GM03348 (cell line): ENCODE measurements at places on chromosomes 6 and 20.
A peak's percentile ranks its signal among the peaks of the same experiment; 100 is the strongest.

DNA sequence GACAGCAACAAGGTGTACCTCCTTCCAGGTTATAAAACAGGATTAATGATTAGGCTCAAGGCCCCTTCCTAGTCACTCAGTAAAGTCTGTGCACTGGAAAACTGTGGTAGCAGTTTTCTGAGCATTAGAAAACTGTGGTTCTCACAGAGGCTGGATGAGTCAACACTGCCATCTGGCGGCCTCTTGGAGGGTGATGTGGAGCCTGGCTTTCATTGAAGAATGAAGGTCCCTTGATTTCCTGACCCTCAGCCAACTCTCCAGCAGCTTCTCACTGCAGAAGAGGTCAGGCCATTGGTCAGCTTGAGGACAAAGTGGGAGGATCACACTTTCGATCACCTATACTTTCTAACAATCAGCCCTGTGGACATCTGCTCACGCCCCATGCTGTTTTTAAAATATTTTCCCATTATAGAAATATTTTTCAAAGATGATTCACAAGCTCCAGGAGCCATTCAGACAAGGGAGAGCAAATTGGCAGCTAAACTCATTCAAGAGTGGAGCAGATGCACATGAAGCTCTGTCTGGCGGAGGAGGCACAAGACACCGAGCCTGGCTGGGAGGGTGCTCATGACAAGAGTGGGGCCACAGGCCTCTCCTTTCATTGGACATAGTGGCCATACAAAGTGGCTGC is 23.2 kb downstream of the PSMB1 start:
- DNase-seq, result peak; percentile 87

DNA sequence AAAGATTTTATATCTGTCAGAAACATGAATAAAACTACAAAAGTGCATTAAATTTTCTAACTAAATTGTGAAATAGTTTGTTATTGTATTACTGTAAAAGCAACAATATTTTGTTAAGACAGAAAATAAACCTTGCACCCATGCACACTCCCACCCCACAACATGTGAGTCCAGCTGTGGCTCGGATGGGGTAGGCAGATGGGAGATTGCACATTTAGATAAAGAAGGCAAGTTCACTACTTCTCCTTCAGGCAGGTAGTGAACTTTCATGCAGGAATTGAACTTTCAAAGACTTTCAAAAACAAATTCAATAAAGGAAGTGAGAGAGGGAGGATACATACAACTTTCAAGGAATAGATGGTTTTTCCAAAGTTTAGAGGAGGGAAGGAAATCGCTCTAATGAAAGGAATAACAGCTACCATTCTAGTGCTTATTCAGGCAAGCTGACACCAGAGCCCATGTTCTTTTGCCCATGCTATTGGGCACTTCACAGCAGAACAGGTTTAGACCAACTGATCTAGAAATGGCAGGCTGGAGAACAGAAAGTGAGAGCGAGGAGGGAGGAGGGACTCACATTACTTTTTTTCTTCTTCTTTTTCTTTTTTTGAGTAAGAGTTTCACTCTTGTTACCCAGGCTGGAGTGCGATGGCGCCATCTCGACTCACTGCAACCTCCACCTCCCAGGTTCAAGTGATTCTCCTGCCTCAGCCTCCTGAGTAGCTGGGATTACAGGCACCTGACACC is 28.5 kb downstream of the SF3B5 start:
- no peak for DNase-seq

- no peak for DNase-seq
Observed at GRCh38 chr6:11153447-11153846, 41.9 kb upstream of the ERVFRD-1 start.

DNA sequence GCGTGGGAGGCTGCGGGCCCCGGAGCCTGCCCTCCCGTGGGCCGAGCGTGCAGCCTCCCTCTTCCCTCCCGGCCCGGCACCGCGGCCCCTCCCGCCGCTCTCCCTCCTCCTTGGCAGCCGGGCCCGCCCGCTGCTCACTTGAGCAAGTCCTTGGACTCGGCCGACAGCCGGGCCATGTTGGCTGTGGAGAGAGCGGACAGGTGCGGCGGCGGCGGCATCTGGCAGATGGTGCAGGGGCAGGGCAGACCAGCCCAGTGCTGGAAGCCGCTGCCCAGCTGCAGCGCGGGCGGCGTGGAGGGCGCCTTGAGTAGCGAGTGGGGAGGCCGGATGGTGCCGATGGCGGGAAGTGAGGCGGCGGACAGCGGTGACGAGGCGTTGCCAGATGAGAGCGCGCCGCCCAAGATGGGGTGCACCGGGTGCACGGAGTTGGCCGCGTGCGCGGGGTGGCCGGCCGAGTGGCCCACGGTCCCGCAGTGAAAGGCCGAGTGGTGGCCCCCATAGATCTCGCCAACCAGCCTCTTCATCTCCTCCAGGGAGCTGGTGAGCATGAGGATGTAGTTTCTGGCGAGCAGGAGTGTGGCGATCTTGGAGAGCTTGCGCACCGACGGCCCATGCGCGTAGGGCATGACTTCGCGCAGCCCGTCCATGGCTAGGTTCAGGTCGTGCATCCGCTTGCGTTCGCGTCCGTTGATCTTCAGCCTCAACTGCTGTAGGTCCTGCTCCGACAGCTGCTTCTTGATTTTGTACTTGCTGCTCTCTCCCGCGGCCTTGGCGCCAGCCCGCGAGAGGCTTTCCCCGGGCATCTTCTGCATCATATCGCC is 766 bp downstream of the OLIG3 start:
- DNase-seq, result no peak

GRCh38 chr6:158633127-158633526 is 11.4 kb downstream of the DYNLT1 start:
- no peak for DNase-seq

- DNase-seq, result peak; percentile 6
Observed at GRCh38 chr6:24004062-24004461, 122.0 kb upstream of the NRSN1 start.

DNA sequence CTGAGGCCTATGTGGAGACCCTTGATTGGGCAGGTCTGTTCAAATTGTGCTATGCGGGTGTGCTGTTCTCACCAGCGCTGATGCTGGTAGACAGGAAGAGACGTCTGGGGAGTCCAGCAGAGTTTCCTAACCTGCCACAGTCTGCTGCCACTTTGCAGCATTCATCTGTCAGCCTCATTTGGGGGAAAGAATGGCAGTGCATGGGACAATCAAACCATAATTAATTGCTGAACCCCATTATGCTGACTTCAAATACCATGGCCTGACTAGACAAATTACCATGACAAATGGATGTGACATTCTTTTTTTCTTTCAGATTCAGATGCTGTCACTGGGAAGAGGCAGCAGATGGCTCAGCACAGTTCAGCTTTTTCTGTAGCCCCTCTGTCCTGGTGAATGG is 171.4 kb upstream of the SYNDIG1 start:
- no peak for DNase-seq

- peak; percentile 60 for DNase-seq
Observed at GRCh38 chr6:158047127-158047518, 65.5 kb downstream of the SYNJ2 start.

- DNase-seq, result no peak
Observed at GRCh38 chr20:16664020-16664419, 65.8 kb upstream of the SNRPB2 start.

GRCh38 chr20:33554914-33555420 is 65.1 kb downstream of the CBFA2T2 start:
- peak; percentile 83 for DNase-seq

GRCh38 chr20:2801286-2801728 is 880 bp upstream of the CPXM1 start:
- no peak for DNase-seq

- no peak for DNase-seq
Observed at GRCh38 chr6:104409913-104410312, 449.8 kb downstream of the HACE1 start.

- no peak for DNase-seq
Observed at GRCh38 chr6:12544821-12545565, 171.6 kb upstream of the PHACTR1 start.

- no peak for DNase-seq
Observed at GRCh38 chr6:169945117-169945516, 193.7 kb downstream of the ERMARD start.

- no peak for DNase-seq
Observed at GRCh38 chr6:38505826-38506225, 133.9 kb downstream of the BTBD9 start.

GRCh38 chr6:12478921-12479320 is 188.8 kb downstream of the EDN1 start:
- DNase-seq, result no peak

DNA sequence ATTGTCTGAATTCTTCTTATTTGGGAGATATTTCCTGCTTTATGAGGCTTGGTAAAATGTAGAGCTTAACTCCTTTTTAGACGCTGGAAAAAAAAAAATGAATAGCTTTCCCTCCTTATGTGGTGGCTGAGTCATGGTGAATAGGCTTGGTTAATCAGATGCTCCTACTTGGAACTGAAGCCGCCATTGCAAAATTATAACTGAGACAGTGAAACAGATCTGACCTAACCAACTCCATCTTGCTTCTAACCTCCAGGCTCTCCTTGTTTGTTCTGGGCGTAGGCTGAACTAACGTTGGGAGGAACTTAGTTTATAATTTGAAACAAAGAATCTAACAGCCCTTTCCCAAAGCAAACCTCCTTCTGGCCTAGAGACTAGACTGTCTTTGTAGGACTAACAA is 43.2 kb upstream of the PLCB4 start:
- DNase-seq, result peak; percentile 63

- DNase-seq, result no peak
Observed at GRCh38 chr6:149150801-149151398, 166.6 kb upstream of the TAB2 start.

DNA sequence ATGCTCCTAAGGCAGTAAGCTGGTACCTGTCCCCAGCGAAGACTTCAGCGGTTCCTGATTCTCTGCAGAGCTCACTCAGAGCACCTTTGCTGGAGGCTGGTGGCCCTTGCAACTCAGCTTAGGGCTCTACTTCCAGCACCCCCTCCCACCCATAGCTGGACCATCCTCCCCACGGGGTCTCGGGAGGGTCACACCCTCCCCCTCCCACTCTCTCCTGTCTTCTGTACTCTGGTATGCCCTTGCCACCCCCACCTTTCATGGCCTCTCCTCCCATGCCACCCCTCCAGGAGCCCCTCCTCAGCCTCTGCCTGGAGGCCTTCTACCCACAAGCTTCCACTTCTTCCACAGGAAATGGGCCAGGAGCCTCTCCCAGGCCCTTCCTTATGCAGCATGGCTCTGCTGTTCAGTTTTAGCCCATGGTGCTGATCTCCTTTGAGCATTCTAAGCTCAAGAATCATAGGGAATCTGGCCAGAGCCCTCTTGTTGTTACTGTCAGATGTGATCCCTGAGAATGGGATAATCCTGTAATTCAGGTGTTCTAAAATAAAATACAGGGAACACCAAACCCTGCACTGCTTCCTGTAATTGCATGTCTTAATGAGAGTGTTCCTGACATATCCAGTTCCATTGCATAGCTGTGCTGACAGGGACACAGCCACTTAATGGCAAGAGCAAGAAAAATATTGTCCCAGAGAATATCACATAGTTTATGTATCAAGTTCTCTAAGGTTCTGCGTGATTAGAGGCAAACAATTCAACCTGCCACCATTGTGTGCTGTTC is 142.1 kb downstream of the SYNDIG1 start:
- DNase-seq, result no peak

DNA sequence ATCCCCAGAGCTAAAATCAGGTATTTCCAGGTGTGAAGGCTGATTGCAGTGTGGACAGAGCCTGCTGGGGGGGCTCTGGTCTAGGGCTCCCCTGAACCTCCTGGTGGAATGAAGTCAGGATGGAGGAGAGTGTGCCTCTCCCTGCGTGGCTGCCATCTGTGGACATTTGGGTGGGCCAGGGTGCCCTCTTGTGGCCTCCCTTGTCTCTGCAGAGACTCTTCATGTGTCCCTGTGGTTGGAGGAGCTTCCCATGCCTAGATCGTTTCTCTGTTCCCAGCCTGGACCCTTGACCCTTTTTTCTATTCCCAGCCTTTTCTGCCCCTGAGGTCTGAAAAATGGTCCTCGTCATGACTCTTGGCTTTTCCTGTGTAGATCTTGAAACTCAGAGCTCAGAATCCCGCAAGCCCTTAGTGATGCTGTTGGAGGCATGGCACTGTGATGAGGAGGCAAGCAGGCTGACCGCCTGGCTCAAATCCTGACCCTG is 9.9 kb upstream of the PSMF1 start:
- DNase-seq, result peak; percentile 86

DNA sequence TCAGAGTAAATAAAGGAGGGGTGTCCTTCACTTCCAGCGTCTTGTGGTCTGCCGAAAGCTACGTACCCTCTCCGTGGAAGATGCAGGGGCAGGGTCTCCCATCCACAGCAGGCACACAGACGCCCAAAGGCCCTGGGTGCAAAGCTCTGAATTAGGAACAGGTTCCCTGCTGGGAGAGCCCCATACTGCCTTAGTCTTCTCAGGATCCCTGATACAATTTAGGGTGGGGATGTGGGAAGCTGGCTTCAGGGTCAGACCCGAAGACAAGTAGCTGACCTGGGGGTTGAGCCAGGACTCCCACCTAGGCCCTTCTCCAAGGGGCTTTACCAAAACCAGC is 74.1 kb downstream of the TTLL2 start:
- DNase-seq, result no peak

DNA sequence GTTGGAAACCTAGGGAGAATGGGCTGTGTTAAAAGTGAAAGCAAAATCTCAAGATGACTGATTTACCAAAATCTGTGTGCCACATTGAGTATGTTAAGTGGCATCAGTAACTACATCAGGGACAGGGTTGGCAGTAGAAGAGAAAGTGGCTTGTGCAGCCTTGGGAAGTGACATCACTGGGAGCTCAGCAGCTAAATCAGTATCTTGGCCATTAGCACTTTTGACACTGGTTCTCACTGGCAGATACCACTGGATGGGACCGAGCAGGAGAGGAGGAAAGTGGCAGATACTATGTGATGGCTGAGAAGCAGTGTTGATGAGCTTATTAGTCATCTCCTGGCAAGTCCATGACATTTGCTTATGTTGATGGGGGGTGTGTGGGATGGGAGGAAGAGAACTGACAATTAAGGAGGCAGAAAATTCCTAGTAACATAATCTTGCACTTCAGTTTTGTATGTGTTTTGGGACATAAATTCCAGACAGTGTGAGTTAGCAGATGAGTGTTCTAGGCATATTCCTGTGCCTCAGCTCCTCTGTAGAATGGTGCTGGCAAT is 322.2 kb downstream of the SOX4 start:
- peak; percentile 49 for DNase-seq

GRCh38 chr6:148441454-148441911 is 98.8 kb downstream of the SASH1 start:
- peak; percentile 60 for DNase-seq

DNA sequence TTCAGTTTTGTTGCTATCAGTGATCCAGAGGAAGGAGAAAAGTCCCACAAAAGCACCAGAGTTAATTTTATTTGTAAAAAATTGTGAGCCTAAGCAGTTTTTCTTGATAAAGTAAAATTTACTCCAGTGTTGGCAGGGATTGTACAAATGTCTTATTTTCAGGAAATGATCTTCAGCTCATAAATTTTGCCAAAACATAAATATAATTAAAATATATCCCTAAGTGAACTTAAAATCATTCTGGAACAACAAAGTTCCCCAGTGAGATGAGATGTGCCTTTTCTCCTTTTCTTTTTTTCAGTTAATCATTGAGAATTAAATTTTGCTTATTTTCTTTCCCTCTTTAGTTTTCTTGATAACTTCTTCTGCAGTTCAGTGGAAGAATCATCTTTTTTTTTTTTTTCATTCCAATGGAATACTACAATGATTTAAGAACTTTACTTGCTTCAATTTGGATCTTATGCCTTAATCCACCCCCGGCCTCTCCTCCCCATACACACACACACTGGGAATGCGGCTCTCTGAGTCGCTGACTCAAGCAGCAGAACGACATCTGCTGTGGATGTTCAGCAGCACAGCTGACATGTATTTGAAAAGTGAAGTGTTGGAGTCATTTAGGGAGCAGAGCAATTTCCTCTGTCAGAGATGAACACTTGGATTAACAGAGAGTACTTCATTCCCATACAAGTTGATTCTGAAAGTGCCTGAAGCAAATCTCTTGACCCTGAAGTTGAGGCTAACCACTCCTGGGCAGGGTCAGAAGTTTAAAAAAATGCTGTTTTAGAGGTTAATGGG is 27.7 kb upstream of the LAMA4 start:
- DNase-seq, result peak; percentile 84
